ENCODE measurements at places on chromosomes 11 and 22.
A peak's percentile ranks its signal among the peaks of the same experiment; 100 is the strongest.

- DNase-seq: no peak
Observed at GRCh38 chr22:28904211-28904896, 21.0 kb downstream of the ZNRF3 start.

DNA sequence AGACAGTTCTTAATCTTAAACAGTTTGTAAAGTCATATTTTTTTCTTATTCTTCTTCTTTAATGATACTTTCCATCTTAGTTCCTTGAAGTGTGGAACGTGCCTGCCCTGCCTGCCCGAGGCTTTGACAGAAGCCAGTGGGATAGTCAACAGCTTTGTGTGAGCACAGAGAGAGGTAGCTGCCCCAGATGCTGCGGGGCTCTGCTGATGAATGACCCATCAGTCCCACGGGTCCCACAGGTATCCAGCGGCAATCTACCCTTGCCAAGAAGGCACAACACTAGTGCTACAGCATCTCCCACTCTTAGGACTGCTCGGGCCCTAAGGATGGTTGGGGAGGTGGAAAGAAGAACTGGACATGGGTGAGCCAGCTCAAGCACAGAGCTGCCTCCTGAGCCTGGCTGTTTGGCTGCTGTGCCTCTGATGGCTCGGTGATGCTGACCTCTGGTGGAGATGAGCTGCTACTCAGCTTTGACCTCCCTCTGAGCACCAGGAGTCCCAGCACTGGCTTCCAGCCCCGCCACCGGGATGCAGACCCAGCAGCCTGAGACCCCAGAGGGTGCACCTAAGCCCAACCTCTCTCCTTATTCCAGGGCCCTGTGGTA, 11.8 kb upstream of the APLNR start:
- DNase-seq: no peak

- peak; percentile 10 for DNase-seq
Observed at GRCh38 chr22:36541831-36542411, 13.0 kb upstream of the EIF3D start.

- DNase-seq: no peak
Observed at GRCh38 chr11:128814856-128815705, 52.0 kb downstream of the KCNJ1 start.

GRCh38 chr22:49998718-49999062, 13.9 kb downstream of the IL17REL start:
- DNase-seq: no peak

DNA sequence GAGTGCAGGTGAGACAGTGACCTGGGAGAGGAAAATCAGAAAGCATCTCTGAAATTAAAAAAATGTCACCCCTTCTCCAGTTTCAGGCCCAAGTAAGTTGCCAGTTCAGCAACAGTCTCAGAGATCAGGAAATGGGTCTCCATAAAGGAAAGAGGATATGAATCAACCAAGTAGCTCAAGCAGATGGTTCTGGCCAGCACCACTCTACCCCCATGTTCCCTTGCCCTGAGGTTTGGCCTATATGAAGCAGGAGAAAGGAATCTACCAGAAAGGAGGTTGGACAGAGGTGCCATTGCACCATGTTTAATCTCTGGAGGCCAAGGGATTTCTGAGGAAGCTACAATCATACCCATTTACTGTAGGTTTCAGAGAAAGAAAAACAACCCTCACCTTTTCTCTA, 7.7 kb downstream of the FZD4 start:
- no peak for DNase-seq

DNA sequence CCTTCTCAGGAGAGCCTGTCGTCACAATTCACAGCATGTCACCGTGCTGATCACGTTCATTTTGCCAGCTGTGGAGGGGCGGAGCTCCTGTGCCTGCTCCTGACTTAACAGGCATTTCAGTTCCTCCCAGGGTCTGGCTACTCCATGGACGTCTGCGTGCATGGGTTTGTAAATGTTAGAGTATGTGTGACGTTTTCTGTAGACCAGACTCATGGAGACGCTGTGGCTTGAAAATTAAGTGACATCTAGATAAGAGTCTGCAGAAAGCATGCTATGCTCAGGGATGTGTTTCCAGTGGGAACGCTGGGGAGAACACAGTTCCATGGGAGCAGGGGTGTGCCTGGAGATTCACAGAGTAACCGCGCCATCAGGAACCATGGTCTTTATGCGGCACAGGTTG, 804.0 kb downstream of the TBC1D22A start:
- no peak for DNase-seq

DNA sequence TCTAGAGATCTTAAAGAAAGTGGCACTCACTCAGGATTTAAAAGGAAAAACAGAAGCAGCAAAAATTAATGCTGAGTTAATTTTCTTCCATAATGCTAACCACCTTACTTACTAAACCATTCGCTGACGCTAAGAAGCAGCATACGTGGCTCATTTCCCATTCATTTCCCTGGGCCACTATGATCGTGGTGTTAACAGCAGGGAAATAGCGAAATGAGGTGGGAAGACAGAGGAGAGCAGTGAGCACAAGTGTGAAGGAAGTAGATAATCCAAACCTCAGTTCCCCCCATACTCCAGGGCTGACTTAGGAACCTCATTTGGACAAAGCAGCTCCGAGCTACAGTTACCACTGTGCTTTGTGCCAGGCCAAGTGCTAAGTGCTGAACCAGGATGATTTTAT, 723.2 kb downstream of the OPCML start:
- no peak for DNase-seq

GRCh38 chr11:16936643-16937042, 77.6 kb downstream of the PLEKHA7 start:
- DNase-seq: no peak

DNA sequence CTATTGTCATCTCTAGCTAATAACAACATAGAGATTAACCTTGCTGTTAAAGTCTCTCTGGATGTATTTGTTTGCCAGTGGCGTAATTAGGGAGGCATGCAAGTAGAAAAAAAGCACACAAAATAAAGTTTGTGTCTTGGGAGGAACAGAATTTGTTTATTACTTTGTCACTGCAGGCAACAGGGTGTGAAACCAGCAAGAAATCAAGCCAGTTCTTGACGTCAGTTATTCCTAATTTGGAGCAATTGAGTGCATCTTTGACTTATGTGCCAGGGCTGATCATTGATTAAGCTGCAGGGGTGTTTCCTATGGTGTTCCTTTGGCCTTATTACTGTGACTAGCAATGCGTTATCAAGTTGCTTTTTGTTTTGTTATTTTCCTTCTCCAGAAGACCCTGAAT, 751.0 kb downstream of the KCNA4 start:
- no peak for DNase-seq

DNA sequence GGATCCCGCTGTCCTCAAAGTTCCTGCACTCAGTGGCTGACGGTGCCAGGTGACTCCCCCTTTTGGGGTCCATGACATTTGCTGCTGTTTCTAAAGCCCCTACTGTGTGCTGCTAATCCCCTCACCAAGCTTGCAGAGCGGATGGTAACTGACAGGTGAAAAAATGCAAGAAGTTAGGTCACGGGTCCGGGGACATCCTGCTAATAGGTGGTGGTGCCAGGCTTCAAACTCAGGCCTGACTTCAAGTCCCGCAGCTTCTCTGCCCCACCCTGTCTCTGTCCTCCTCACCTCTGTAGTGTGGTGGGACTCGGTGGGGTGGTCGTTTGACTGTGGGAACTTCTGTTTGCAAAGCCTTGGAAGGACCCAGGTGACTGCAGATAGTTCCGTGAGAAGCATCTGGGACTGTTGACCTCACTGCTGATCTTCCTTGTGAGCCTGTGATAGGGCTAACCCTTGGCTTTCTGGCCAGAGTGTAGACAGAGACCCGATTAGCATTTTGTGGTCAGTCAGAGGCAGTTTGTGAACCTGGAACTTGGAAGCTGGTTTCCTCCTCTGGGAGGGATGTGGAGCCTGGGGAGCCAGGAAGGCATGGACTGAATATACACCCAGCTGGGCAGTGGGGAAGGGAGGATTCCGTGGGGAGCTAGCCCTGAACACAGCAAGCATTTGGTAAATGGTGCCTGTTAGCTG, 115.4 kb upstream of the OR4B1 start:
- DNase-seq: no peak

DNA sequence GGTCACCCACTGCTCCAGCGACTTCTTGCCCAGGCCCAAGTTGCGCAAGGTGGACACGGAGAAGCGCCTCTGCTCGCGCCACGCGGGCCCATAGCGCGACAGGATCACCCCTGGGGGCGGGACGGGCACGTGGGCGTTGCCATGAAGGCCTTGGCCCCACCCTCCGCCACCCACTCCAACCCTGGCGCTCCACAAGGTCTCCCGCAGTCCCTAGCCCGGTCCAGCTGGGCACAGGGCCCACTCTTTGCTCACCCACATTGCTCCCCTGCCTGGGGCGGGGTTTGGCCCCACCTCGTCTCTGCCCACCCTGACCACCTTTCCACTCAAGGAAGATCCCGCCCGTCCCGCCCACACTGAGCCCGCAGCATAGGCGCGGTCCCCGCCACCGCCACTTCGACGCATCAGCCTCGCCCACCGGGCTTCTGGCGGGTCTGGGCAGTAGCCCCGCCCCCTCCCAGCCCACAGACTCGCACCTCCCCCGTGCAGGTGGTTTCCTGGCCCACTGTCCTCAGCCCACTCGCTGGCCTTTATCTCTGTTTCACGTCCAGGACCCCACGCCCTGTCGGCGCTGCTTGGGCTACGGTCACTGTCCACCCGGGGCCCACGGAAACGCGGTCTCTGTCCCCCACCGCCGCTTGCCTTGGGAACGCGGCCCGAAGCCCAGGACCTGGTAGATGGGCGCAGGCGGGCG, 12.3 kb upstream of the CYP2D6 start:
- no peak for DNase-seq

GRCh38 chr22:20571078-20571503, 63.7 kb downstream of the MED15 start:
- DNase-seq: no peak

GRCh38 chr11:34865261-34865660, 50.9 kb downstream of the APIP start:
- DNase-seq: no peak

DNA sequence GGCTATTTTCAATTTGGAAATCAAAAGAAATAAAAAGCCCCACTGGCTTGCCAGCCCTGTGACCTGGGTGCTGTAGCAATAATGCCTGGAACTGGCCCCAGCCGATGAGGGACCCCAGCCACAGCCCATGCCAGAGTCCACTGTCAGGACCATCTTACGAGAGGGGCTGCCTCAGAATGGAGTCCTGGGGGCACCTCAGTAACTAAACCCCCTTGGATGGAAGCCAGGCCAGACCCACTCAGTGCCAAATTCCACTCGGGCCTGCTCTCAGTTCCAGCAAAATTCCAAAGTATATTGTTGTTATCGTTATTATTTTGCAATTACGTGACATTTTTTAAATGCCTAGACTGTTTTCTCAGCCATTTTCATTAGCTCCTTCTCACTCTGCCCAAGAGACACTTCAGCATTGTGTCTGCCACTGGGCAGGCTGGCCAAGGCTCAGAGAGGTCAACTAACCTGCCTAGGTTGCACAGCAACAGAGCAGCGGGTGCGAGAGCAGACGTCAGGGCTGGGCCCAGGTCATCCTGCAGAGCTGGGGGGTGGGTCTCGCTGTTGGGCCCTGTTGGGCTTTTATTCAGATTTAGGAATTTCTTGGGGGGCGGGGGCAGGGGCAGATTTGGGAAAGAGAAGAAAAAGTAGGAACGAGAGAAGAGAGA, 19.5 kb downstream of the CDKN1C start:
- DNase-seq: no peak

GRCh38 chr22:17580441-17581031, 17.2 kb downstream of the SLC25A18 start:
- no peak for DNase-seq

DNA sequence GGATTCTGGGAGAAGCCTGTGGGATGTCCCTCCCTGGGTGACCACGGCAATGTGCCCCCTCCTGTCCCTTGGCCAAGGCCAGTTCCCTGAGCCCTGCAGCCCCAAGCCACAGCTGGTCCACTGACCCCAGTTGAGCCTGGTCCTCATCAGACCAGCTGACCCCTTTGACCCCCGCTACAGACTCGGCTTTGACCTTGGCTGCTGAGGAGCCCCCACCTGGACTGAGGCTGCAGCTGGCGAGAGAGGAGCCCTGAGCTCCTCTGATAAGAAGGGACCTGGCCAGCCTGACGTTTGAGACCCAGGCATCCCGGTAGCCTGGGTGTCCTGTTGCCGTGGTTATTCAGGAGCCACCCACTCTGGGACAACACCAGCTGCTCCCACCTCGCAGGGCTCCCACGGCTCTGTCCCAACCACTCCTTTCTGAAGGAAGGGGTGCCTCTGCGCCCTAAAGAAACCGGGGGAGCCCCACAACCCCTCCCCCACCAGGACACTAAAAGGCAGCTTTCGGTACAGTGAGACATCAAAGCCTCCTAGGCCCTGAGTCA, 3.0 kb downstream of the ASCL2 start:
- DNase-seq: no peak

DNA sequence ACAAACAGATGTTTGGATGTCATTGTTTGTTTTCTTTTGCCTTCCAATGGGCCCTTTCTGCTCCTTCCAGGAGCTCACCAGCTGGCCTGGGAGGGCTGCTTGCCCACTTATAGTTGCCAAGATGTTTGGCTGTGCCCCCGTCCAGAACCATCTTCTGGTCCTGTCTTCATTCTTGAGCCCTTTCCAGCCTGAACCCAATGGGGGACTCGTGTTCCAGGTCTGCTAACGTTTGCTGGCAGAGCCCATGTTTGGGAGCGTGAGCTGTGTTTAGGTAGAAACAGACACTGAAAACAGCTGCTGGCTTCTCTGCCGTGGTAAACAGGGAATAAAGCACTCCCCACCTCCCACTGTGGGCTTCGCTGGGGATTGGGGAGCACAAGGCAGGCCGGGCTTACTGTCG, 83.2 kb upstream of the SYT13 start:
- DNase-seq: no peak

DNA sequence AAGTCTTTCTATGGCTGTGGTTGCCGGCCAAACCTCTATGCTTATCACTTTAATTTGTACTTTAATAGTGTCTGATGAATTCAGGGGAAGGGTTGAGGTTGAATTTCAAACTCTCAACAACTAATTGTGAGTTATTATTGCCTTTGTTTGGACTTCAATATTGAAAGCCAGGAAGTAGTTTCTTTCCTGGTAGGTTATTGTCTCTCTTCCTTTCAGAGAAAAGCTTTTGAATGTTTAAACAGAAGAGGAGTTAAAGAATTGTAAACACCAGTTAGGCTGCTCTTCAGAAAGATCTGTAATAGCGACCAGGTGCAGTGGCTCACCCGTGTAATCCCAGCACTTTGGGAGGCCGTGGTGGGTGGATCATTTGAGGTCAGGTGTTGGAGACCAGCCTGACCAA, 22.2 kb downstream of the NNMT start:
- no peak for DNase-seq

- no peak for DNase-seq
Observed at GRCh38 chr11:63506876-63507275, 992 bp downstream of the LGALS12 start.

DNA sequence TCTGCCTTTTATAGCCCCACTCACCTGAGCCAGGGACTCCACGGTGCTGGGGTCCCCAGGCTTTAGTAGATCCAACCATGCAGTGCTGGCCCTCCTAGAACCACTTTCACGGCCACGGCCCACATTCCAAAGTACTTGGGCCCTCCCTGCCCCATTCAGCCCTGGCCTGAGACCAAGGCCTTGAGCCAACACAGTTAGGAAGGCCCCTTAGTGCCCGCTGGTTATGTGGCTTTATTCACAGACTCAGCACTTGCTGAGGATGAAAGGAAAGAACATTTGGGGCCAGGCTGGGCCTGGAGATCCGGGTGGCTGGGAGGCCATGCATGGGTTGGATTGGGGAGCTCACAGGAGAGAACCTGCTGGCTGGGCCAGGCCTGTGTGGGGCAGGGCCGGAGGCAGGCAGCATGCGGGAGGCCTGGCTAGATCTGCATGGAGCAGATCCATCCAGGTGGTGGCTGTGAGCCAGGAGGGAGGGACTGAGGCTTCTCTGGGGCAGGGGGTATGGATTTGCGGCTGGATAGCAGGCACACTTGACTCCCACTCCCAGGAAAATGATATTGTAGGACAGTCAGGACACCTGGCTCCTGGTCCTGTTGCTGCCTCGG, 12.6 kb downstream of the CHRM1 start:
- no peak for DNase-seq

Data from stimulated activated CD4-positive, alpha-beta T cell treated with anti-CD3 and anti-CD28 coated beads, TNF-alpha, amount 100 ng/mL, for 1 hour (primary cell).